AG09319 (cell line): ENCODE measurements at places on chromosomes 5 and 9.

GRCh38 chr9:73104921-73105320 lies 46.7 kb upstream of the ANXA1 start:
- no peak for DNase-seq

GRCh38 chr9:96219026-96219899 lies 82.7 kb downstream of the HSD17B3 start:
- DNase-seq: no peak

GRCh38 chr5:154168395-154168794 lies 22.1 kb upstream of the GALNT10 start:
- no peak for DNase-seq

GRCh38 chr9:95719354-95719753 lies 156.1 kb upstream of the ERCC6L2 start:
- no peak for DNase-seq

DNA sequence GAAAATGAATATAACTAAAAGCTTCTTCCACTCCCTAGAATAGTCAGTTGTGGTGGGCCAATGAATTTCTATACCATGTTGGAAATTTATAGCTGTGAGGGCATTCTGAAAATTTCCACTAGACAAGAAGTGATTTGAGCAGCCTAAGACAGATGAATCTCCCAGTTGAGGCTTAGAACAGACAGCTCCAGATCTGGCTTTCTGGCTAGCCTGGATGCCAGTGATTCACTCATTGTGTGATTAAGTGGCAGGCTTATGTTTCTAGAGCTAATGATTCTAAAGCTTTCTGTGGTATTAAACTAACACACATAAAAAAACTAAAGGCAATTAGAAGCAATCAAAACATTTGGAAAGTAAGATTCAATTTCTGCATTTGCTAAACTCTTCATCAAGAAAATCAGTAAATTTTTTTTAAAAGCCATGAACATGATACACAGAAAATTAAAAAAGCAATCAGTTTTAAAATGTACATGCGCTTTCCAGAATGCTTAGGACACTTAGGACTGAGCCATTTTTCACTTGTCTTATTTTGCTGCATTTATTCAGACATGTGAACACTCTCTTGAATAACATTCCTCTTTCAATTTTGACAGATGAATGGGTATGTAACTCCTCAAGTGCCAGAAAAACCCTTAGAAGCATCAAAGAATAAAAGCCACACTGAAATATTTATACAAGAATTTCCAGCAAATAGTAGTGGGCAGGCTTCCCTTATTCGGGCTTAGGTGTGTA lies 100.5 kb upstream of the GNAQ start:
- no peak for DNase-seq

DNA sequence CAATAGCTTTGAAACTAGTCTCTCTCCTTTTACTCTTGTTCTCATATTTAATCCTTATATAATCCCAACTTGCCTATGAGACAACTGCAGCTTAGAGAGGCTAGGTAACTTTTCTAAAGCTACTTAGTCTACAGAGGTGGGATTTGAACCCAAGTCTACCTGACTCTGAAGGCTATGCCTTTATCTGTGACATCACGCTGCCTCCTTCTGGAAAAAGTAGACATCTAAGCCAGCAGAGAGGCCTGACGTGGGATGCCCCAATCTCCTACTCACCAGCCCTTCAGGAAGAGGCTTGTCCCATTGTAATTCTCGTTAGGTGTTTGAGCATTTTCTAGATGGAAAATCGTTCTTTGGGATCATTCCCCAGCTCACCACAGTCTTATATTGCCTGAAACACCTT lies 167.5 kb downstream of the HSPA4 start:
- no peak for DNase-seq

- no peak for DNase-seq
Measured at GRCh38 chr9:130137641-130138081, 34.5 kb upstream of the NCS1 start.

- peak; percentile 25 for DNase-seq
Measured at GRCh38 chr5:19886123-19886917, 101.7 kb downstream of the CDH18 start.

DNA sequence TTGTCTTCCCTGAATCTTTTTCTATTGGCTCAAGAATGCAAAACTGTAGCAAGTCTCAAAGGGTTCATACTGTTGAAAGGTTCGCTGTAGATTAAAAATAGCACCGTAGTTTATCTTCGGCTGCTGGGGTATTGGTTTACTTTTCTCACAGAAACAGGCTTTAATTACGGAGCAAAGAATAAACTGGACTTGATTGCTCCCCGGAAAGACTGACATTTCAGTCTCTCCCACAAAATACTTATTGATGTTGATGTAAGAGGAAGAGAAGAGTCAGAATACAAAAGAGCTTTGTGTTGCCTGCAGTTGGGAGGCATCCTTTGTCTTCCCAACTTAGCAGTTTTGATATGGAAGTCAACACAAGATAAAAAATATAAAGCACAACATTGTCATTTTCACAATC lies 183.9 kb upstream of the DMAC1 start:
- no peak for DNase-seq

DNA sequence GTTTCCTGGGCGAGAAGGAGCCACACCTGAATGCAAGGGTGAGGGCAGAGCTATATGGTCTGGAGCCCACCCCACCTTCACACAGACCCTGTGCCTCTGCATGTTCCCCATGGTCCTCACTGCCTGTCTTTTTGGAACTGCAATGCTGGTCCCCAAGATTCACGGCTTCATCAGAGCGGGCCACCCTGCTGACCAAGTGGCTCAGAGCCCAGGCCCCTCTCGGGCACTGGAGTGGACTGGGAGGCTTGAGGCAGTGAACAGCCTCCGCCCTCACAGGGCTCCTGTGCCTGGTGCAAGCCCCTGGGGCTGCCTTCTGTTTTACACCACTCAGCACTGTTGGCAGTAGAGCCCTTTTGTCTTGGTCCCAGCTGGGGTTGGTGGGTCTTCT lies 143.2 kb downstream of the CACNA1B start:
- no peak for DNase-seq

- no peak for DNase-seq
Measured at GRCh38 chr5:148372893-148373292, 10.9 kb upstream of the FBXO38 start.

- no peak for DNase-seq
Measured at GRCh38 chr5:135455876-135456237, 3.7 kb upstream of the TIFAB start.

DNA sequence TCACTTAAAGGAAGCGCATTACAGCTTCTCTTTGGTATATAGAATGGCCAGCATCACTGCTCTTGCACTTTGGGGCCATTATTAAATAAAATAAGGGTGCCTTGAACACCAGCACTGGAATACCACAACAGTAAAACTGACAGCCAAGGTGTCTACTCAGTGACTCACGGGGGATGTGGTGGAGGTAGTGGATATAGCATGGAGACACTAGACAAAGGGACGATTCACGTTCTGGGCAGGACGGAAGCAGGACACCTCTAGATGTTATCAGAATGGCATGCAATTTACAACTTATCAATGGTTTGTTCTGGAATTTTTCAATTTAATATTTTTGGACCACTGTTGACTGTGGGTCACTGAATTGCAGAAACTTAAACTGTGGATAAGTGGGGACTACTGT lies 32.9 kb upstream of the PDE8B start:
- DNase-seq: no peak

GRCh38 chr5:91840412-91840811 lies 457.3 kb upstream of the ARRDC3 start:
- no peak for DNase-seq

DNA sequence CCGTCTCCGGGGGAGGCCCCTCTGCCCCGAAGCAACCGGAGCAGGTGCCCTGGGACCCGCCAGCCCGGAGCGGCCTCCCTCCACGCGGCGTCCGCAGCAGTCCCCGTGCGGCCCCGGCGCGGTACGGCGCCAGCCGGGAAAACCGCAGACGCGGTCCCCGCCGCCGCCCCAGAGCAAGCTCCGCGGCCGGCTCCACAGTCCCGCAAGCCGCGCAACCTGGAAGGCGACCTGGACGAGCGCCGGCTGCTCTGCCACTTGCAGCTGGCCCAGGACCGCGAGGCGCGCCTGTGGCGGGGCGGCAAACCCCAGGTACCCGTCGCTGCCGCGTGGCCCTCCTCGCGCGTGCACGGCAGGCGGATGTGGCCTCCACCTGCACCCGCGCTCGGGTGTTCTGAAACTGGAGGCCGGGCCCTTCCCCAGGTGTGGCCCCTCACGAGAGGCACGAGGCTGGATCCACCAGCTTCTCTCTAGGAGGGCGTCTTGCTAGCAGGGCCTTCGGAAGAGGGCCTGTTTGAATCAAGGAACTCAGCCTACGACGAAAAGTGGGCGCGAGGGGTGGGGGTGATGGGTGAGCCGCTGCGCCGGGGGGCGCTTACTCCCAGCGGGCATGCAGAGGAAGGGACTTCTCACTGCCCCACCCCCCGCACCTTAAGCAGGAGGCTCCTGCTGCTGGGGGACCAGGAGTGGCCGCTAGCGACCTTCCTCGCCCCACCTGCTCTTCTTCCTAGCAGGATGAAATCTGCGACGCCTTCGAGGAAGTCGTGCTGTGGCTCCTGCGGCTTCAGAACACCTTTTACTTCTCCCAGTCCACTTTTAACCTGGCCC lies 602 bp downstream of the CCNI2 start:
- DNase-seq: no peak

GRCh38 chr5:77637998-77638762 lies at the start of gene OTP:
OTP (minus strand) TSS chr5:77638713; CDS start chr5:77638549, 164 bp downstream.
- no peak for DNase-seq

DNA sequence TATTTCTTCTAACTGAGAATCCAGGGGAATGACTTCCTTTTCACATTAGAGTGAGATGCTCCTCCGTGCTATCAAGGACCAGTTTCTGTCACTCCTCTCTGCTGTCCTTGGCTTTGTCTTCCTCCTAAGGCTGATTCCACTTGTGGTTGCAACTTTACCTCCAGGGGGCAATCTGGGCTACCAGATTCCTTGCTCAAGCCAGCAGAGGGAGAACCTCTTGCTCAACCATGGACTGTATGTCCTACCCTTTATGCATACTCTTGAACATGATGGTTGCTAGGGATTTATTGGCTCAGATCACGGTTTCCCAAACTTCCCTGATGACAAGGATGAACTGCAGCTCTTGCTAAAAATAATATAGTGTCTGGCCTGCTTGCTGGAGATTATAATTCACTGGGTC lies 24.0 kb downstream of the NNT start:
- DNase-seq: no peak

GRCh38 chr9:134040781-134041648 lies 15.7 kb downstream of the BRD3OS start:
- no peak for DNase-seq

- no peak for DNase-seq
Measured at GRCh38 chr9:97753975-97754374, 56.8 kb upstream of the XPA start.

DNA sequence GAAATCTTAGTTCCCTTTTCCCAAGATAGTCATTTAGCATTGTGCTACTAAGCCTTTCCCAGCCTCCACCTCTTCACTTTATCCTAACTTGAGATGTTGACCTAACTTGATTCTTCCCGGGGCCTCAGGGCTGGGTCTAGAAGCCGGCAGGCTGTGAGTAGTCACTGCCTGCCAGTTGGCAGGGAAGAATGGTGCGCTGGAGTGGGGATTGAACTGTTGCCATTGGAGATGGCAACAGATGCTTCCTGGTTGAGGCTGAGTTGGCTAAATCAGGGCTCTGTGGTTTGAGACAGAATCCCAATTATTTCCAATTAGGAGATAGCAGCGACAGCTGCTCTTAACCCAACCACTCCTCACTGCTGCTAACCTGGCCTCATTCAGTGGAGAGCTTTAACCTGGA lies 343.1 kb downstream of the BRINP1 start:
- no peak for DNase-seq

DNA sequence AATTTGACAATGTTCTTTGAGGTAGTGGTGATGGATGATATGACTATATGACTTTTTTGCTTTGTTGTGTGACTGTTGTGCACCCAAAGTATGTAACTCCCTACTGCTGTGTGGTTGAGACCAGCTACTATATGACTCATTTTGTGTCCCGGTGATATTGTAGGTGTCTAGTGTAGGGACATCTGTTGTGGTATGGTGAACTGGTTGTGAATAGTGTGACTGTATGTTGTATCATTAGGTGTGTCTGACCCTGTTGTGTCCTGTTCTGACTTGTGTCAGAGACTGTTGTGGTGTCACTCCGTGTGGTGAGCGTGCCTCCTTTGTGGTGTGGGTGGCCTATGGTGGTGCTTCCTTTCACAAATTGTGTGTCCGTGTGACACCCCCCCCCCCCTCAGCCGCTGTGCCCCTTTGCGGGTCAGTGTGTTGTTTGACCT lies 11.2 kb upstream of the CXXC5 start:
- no peak for DNase-seq

- no peak for DNase-seq
Measured at GRCh38 chr9:134307674-134308638, 18.3 kb upstream of the RXRA start.

DNA sequence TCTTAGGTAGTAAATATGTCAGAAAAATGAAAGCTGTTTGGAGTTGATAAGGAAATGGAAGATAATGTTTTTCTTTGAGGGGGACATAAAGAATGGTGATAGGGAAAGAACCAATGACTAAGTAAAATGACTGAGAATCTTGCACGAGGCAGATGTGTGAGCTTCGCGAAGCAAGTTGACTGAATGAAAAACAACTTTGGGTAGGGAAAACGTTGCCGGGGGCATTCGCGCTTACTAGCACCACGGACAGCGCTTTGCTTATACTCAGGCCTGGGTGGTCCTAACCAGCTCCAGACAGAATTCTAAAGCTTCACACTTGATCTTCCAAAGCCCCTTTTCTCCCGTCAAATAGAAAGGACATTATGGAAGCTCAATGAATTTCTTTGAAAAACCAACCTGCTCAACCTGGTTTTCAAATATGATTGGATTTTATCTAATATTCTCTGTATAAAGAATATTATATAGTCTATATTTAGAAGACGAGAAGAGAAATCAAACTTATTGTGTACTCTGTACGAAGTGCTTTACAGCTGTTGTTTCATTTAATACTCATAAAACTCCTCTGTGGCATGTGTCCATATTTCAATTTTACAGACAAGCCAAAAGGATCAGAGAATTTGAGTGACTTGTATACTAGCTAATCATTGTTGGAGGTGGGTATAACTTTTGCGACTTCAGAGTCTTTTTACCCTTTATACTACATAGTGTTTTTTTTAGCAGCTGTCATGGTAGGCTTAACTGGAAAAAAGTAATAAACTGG lies 1.9 kb upstream of the CDKN2B start:
- no peak for DNase-seq

- no peak for DNase-seq
Measured at GRCh38 chr9:91162784-91163443, 198.8 kb downstream of the AUH start.

GRCh38 chr5:73591102-73591695 lies 25.7 kb downstream of the UTP15 start:
- DNase-seq: peak; percentile 74

- no peak for DNase-seq
Measured at GRCh38 chr5:132684922-132685720, 11.3 kb downstream of the IL4 start.

GRCh38 chr5:145834917-145835847 lies at the start of gene PRELID2:
PRELID2 (minus strand) TSS chr5:145835342; CDS start chr5:145835251, 91 bp downstream.
- peak; percentile 66 for DNase-seq

GRCh38 chr5:305459-305858 lies 16.1 kb upstream of the AHRR start:
- no peak for DNase-seq
